ENCODE measurements at places on chromosomes 13 and 19.

- DNase-seq, result no peak
Measured at GRCh38 chr19:56091066-56091490, 30.0 kb downstream of the ZNF787 start.

GRCh38 chr19:58372311-58373133 is 8.3 kb downstream of the ZNF837 start:
- no peak for DNase-seq

- no peak for DNase-seq
Measured at GRCh38 chr13:76871432-76871831, 14.8 kb downstream of the KCTD12 start.

DNA sequence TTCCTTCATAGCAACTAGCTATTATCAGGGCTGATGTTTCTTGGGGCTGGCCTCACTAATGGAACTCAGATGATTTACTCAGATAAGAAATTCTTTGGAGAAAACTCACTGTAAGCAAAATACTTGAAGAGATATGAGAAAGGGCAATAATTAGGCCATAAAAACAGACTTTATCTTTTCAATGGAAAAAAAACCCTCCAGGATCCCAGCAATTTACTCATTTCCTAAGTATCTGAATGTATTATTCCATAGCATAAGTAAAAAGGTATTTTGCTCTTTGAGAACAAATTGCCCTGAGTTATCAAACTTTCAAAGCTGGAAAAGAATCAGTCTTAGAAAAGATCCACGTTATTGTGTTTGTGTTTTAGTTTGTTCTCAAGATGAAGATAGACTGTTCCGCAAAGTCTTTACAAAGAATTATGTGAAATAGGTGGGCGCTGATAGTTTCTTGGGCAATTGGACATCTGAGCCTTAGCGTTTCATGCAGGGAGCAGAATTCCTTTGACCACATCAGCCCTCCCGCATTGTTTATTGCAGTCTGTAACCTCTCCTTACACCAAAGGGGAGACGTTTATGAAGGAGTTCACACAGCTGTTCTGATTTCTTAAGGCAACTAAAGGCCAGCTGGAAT is 29.1 kb upstream of the CSNK1A1L start:
- DNase-seq, result peak; percentile 77

DNA sequence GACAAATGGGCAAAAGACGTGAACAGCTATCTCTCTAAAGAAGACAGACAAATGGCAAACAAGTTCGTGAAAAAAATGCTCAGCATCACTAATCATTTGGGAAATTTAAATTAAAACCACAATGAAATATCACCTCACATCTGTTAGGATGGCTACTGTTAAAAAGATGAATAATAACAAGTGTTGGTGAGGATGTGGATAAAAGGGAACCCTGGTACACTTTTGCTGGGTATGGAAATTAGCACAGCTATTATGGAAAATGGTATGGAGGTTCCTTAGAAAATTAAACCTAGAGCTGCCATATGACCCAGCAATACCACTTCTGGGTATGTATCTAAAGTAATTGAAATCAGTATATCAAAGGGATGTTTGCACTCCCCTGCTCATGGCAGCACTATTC is 7.1 kb downstream of the CABP5 start:
- DNase-seq, result no peak
